ENCODE measurements at places on chromosomes 12 and 14. TPM values are rescaled to one million over a fixed set of nuclear protein-coding genes. Genes with fewer than 3 reads are reported as not detected.

- no peak overlapping the region for H3K4me3 ChIP-seq
- no peaks in the 10 kb centered on the region for H3K27me3 ChIP-seq
- no peak for DNase-seq
Measured at GRCh38 chr14:63535918-63536317, 7.3 kb downstream of the PPP2R5E start.

- H3K36me3 ChIP-seq, result no peaks in the 10 kb centered on the region
- H3K4me3 ChIP-seq, result no peak overlapping the region
- H3K27ac ChIP-seq, result no peak overlapping the region
- no peaks in the 10 kb centered on the region for H3K27me3 ChIP-seq
Measured at GRCh38 chr14:74488786-74489397, 4.2 kb downstream of the NPC2 start.

GRCh38 chr12:42396473-42397259, 70.7 kb downstream of the PPHLN1 start:
- no peak for DNase-seq
- no peaks in the 10 kb centered on the region for H3K27me3 ChIP-seq
- peaks cover 12% of the 10 kb centered on the region for H3K4me1 ChIP-seq
- H3K27ac ChIP-seq, result no peak overlapping the region

GRCh38 chr12:89883630-89884389, 175.2 kb upstream of the ATP2B1 start:
- H3K27ac ChIP-seq, result no peak overlapping the region
- no peak overlapping the region for H3K4me3 ChIP-seq
- H3K36me3 ChIP-seq, result no peaks in the 10 kb centered on the region
- no peaks in the 10 kb centered on the region for H3K27me3 ChIP-seq
- no peaks in the 10 kb centered on the region for H3K4me1 ChIP-seq

DNA sequence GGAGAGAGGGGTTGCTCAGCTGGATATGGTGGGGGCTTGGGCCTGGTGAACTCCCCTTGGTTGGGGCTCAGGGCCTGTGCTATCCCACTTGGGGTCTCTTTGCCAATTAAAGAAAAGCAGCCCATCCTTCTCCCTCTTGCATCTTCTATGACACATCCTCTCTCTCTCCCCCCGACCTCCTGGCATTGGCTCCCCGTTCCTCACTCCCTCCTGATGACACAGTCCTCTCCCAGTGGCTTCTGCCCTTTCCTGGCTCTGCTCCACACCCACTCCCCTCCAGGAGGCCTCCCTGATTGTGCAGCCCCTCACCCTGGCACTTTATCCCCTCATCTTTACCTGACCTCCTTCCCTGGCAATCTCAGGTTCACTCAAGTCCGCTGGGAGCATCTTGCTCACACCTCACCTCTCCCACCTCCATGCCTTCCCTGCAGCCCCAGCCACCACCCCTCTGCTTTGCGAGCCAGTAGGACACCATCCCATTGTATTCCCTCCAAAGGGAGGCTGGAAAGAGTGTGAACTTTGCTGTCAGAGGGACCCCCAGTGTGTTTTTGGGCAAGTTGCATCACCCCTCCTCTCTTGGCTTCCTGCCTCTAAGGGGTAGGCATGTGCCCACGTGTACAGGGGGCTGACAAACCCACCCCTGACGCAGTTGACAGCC, 10.7 kb downstream of the KRT80 start:
- no peaks in the 10 kb centered on the region for H3K27me3 ChIP-seq
- no peak overlapping the region for H3K27ac ChIP-seq
- no peak for DNase-seq
- no peaks in the 10 kb centered on the region for H3K4me1 ChIP-seq
- H3K4me3 ChIP-seq, result no peak overlapping the region

- no peaks in the 10 kb centered on the region for H3K36me3 ChIP-seq
- H3K4me3 ChIP-seq, result no peak overlapping the region
- H3K4me1 ChIP-seq, result no peaks in the 10 kb centered on the region
- DNase-seq, result no peak
- no peak overlapping the region for H3K27ac ChIP-seq
- H3K27me3 ChIP-seq, result no peaks in the 10 kb centered on the region
Measured at GRCh38 chr12:20212658-20213555, 155.4 kb upstream of the PDE3A start.

- H3K36me3 ChIP-seq, result peaks cover 4% of the 10 kb centered on the region
- no peak overlapping the region for H3K4me3 ChIP-seq
- DNase-seq, result no peak
- no peak overlapping the region for H3K27ac ChIP-seq
Measured at GRCh38 chr14:21256539-21257393, 12.5 kb downstream of the HNRNPC start.

DNA sequence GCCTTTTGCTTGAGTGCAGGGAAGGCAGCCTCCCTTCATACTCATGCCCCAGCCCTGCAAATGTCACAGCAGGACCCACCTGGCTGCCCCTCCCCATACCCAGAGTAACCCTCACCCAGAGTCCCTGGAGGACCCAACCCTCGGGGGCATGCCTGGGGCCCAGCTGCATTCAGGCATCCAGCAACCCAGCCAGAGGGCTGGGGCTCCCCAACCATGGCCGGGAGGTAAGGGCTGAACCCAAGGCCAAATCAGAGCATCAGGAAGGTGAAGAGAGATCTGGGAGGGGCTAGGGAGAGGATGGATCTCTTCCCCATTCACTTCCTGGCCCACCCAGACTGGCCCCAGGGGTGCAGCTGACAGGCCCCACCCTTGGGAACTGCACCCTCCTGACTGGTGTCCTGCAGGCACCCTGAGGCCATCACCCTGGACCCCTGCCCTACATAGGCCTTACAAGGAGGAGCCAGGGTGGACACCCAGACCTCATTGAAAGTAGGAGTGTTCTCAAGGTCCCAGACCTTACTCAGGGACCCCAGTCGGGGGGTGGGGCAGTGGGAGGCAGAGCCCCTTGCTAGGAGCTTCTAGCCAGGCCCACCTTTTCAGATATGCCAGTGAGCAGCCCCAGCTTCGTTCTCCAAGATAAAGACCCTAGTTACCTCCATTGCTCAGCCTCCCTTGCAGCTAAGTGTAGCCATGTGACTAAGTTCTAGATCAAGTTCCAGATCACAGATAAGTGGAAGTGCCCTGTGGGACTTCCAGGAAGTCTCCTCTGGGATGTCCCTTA, 849 bp upstream of the PLD4 start:
- no peaks in the 10 kb centered on the region for H3K4me1 ChIP-seq
- H3K36me3 ChIP-seq, result no peaks in the 10 kb centered on the region
- H3K27ac ChIP-seq, result no peak overlapping the region
- no peak for DNase-seq
- H3K4me3 ChIP-seq, result no peak overlapping the region

TAS2R9 gene
- not detected for total RNA-seq

All from pancreas (tissue), 10 donors.